ENCODE measurements at places on chromosomes 7 and 10.

DNA sequence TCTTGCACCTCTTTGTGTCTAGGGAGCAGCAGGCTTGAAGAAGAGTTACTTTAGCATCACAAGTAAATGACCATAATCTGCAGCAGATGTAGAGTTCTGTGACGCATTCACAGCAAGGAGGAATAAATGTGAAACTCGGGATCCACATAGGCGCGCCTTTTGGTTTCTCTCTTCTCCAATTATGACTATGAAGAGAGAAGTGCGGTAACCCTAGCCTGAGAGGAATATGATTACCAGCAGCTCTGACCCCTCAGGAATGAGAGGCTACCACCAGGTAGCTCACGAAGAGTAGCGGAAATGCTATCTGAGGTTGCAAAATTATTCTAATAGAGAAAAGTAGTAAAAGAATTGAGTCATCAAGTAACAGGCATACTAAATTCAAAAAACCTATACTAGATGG lies 25.2 kb upstream of the DMTF1 start:
- no peak for DNase-seq

DNA sequence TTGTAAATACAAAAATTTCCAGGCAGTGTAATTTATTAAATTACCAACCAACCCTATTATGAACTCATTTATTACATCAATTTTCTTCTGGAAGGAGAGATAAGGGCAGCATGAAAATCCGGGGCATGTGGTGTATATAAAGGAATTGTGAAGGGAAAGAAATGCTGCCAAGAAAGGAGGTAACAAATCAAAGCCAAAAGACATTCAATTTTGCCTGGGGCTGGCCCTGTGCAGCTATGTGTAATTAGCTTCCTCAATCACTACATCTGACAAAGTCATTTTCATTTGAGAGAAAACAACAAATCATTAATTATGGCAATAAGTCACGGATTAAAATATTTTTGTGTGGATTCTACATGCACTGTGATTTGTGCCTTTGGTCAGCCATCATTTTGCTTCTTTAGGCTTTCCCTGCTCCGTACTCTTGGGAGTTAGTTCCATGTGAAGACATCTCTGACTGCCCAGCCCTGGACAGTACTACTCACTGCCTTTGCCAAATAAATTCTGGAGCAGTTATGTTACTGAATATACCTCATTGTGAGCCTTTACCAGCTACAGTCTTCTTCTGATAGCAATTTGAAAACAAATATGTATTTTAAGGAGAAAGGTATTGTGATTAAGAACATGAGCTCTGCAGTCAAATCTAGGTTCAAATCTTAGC lies 191.7 kb downstream of the RELN start:
- DNase-seq, result no peak

GRCh38 chr7:151225948-151226510 lies 976 bp downstream of the ABCF2 start:
- no peak for DNase-seq

GRCh38 chr10:6514180-6514579 lies 65.9 kb downstream of the PRKCQ start:
- DNase-seq, result no peak

GRCh38 chr10:35635576-35635975 lies 6.5 kb downstream of the FZD8 start:
- DNase-seq, result no peak

DNA sequence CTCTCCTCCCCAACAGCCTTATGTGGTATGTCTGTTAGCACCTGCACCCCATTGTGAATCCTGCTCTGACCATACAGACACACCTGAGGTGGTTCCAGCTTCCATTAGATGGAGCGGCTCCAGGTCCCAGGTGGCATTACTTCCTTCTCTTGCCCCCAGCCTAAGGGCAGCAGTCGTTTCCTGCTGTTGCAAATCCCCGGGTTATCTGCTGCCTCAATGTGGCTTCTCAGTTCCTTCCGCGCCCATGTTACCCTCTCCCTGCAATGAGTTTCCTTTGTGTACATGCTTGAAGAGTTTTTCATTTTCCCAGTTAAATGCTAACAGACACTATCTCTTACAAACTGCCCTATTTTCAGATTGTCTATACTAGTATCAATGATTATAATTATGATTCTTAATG lies 62.8 kb upstream of the PRKCQ start:
- no peak for DNase-seq

GRCh38 chr10:86438091-86438749 lies 71.6 kb upstream of the GRID1 start:
- no peak for DNase-seq

GRCh38 chr10:83122336-83122735 lies 1017.0 kb upstream of the GHITM start:
- no peak for DNase-seq

Data from activated T-cell treated with anti-CD3 and anti-CD28 coated beads for 4 hours (primary cell).